Smooth muscle cell of trachea (primary cell): ENCODE measurements at places on chromosomes 3 and 15. TPM values are rescaled to one million over a fixed set of nuclear protein-coding genes. Genes with fewer than 3 reads are reported as not detected.

The TUBGCP4 gene
- 10.9 and 14.7 TPM in 2 replicates for total RNA-seq

The SERPINI2 gene
- total RNA-seq, result not detected in 2 replicates

The INKA1 gene
- total RNA-seq, result 9.3 and 10.5 TPM in 2 replicates

The MFGE8 gene
- 46.1 and 188 TPM in 2 replicates for total RNA-seq

The ACAN gene
- under 0.01 and 3.6 TPM in 2 replicates for total RNA-seq

The IL17RE gene
- total RNA-seq, result 1.5 and 2.8 TPM in 2 replicates

The KCNMB2 gene
- under 0.01 TPM in 1 of 2 replicates, not detected in the other for total RNA-seq

The C3orf20 gene
- total RNA-seq, result under 0.01 TPM in 1 of 2 replicates, not detected in the other

The ATP8B4 gene
- total RNA-seq, result 3.2 and 7.4 TPM in 2 replicates

The RARB gene
- 15.5 and 16.9 TPM in 2 replicates for total RNA-seq

The CFAP161 gene
- 0.66 TPM in 1 of 2 replicates, not detected in the other for total RNA-seq

The RPL15 gene
- total RNA-seq, result 2,472 and 2,629 TPM in 2 replicates
